CD8-positive, alpha-beta memory T cell (primary cell): ENCODE measurements at places on chromosomes 11 and 22. TPM values are rescaled to one million over a fixed set of nuclear protein-coding genes. Genes with fewer than 3 reads are reported as not detected.

The OR10A2 gene
- total RNA-seq, result not detected

The TUBGCP6 gene
- total RNA-seq, result 51.4 TPM

The SNX32 gene
- total RNA-seq, result 2.0 TPM

The MMP27 gene
- not detected for total RNA-seq

- DNase-seq, result no peak
Observed at GRCh38 chr22:34998921-34999320, 67.0 kb upstream of the ISX start.

GRCh38 chr22:32950366-32950765, 107.8 kb downstream of the SYN3 start:
- no peak for DNase-seq

DNA sequence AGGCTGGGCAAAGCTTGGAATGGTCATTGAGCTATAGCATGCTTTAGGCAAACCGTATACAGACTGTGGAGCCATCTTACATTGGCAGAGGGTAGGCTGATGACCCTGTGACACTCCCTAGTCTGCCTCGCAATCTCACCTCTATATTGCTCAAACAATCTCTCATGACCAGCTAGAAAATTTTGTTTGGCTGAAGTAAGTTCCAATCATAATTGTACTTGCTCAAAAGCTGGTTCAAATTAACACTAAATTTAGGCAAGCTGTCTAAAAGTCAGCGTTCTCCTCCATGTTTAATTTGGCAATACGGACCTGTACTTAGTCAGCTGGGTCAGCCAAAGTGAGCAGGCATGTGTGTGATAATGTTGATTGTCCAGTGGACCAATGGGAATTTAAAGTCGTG, 133.0 kb downstream of the SWAP70 start:
- DNase-seq, result no peak

DNA sequence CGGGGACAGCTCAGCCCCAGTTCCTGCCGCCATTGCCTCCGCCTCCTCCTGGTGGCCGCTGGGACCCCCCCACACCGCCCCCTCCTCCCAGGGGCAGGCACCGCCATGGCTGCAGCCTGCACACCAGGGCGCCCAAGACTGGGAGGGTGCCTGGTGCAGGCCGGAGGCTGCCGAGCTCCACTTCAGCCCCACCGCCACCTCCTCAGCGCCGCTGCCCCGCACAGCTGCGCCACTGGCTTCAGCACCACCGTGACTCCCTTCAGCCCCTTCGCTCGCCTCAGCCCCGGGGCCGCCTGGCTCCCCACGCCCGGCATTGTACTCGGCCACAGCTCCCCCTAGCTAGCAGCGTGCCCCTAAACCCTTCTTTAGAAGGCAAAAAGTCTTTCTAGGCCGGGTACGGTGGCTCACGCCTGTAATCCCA, 131.1 kb downstream of the CRYBB2 start:
- no peak for DNase-seq

GRCh38 chr11:114889594-114890011, 211.3 kb downstream of the NXPE2 start:
- no peak for DNase-seq

- DNase-seq, result peak; percentile 27
Observed at GRCh38 chr11:46361283-46362155, 14.3 kb downstream of the DGKZ start.

DNA sequence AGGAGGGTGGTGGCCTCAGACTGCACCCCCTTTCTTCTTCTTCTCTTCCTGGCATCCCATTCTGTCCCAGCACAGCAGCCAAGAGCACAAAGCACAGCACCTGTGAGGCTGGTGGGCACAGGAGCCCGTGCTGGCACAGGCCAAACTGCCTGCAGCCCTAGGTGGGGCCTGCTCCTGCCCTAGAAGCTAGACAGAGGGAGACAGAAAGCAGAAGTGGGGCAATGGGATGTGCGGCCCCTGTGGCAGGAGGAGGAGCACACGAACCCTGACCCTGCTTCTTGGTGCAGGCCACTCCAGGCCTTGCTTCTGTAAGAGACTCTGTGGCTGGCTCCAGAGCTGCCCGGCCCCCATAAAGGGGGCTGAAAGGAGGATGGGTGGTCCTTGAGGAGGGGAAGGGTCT, 3.9 kb upstream of the PTS start:
- no peak for DNase-seq
